Substantia nigra (tissue), 51 donors: ENCODE measurements at places on chromosomes 6 and 20.

- DNase-seq = no peak
These were observed 169.7 kb upstream of the SALL4 start for GRCh38 chr20:51972056-51972455.

- DNase-seq = no peak
These were observed 51.1 kb upstream of the SLC24A3 start for GRCh38 chr20:19161336-19161735.

- no peak for DNase-seq
These were observed 108.6 kb downstream of the OPN5 start for GRCh38 chr6:47890326-47890875.

DNA sequence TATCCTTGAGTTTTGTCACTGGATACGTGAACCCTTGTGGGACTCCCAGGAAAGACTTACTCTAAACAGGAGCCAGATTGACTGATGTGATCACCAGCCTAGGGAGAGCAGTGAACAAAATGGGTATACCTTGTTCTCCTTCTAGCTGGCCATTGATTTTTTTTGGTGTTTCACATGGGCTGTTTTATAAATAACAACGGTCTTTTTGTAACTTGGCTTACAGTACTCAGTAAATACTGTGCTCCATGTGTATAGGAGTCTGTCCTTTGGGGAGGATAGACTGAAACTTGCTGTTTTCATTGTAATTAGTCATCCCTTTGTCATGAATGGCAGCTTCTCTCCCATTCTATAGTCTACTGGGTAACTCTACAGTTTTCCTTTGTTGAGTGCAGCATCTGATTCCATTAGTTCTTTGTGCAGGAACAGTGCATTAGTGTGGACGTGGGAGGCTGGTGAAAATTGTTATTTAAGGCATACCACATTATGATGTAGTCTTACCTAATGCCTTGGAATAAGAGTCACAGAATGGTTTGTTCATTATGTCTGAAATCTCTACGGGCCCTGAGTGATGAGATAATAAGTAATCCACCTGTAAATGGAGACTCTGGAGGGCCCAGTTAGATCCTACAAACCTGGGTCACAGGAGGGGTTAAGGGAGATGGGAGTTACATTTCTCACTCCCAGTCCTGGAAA, 89.5 kb downstream of the TIAM2 start:
- no peak for DNase-seq

DNA sequence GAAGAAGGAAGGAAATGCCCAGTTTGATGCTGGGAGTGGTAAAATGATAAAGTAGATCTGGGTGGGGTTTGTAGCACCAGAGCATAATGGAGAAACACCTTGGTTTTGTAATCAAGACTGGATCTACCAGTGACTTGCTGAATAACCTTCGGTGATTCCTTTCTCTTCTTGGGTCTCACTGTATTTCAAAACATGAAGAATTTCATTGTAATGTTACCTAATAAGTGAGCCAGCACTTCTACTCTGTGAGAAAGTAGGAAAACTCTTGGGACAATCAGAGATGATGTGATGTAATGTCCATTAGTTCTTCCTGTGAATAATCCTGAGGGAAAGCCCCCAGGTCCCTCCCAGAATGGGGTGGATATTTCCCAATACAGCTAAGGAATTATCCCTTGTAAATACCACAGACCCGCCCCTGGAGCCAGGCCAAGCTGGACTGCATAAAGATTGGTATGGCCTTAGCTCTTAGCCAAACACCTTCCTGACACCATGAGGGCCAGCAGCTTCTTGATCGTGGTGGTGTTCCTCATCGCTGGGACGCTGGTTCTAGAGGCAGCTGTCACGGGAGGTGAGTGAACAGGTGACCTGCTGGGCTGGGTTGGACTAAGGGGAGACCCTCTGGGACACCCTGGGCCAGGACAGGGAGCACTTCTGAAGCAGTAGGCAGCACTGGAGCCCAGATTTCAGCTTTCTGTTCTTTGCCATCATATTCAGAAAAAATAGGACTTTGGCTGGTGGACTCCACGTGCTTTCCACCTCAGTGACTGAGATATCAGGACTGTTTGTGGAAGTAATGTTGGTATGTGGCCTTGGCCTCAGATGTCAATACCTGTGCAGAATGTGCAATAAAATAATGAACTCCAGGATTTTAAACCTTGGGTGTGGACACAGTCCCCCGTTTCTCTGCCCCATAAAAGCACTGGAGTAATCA, at the start of gene PI3:
PI3 (plus strand) TSS at position 469 of the 931 bp plus-strand sequence; CDS start at position 490, 21 bp downstream.
- no peak for DNase-seq

DNA sequence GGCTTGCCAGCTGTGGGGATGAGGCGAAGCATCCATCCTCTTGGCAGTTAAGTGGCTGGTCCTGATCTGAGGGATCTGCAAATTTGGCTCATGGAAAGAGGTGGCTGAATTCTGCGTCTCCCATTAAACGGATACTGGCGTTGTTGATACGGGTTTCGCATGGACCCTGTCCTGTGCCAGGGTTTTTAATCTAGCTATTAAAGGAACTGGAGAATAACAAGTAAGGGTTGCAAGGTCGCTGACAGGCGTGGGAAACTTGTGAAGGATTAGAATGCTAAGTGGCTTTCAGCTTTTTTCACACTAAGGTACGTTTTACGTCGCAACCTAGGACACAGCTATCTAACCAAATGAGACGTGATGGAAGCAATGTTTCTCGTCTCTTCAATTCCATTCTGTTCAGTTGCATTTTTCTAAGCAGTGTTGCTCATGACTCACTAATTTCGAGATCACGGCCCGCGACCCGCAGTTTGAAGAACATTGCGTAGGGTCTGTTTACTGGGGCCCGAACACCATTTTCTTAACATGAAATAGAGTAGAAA, 852 bp downstream of the GMNN start:
- no peak for DNase-seq

DNA sequence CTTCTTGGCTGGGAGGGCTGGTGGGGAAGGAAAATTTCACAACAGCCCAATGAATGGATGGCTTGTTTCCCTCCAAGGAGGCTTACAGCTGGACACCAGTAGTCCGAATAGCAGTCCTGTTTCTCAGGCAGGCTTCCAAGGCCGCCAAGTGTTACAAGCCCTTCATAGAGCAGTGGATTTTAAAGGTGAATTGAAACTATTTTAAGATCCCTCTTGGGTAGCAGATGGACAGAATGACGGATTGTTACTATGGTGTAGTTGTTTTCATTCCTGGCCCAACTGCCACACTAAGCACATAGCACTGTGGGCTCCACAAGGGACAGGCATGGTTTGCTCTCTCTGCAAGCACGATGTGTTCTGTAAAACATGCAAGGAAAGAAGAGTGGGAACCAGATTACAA, 203.3 kb upstream of the TAB2 start:
- no peak for DNase-seq

GRCh38 chr6:157585274-157586087, 204.5 kb downstream of the ZDHHC14 start:
- DNase-seq = no peak

DNA sequence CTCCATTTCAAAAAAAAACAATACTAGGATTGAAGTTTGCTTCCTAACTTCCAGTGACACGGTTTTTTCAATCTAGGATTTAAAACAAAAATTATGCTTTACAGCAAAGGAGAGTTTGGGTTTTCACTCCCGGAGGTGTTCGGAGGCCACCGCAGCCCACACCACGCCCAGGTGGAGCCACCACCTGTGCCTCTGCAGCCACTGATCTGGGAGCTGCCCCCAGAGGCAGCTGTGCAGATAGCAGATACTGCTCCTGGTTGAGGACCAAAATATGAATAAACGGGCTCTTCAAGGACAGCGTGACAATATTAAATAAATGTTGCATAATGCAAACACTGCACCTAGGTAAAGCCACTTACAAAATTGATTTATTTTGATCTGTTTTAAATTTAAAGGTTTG, 30.2 kb downstream of the DLL1 start:
- no peak for DNase-seq

GRCh38 chr20:48816282-48817205, 11.3 kb downstream of the PREX1 start:
- DNase-seq = no peak

DNA sequence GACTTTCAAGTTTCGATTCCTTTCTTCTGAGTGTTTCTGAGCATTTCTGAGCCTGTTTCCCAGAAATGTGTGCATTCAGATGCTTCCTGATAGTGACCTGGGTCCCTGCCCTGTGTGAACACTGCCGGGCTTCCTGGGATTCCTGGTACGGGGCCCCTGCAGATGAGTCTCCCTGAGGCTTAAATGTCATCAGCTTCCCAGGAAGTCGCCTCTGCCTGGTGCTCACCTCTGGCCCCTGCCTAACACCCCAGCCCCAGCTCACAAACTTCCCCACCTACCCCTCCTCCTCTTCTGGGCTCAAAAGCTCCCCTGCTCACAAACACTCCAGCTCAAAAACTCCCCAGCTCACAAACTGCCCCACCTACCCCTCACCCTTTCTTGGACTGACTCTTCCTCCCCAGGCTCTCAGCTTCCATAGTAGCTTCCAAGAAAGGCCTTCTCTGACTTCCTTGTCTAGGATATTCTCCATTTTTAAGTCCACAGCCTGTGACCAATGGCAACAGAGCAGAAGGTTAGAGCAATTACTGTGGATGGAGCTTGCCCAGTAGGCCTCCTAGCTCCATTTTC, 42.0 kb downstream of the TGM2 start:
- no peak for DNase-seq

DNA sequence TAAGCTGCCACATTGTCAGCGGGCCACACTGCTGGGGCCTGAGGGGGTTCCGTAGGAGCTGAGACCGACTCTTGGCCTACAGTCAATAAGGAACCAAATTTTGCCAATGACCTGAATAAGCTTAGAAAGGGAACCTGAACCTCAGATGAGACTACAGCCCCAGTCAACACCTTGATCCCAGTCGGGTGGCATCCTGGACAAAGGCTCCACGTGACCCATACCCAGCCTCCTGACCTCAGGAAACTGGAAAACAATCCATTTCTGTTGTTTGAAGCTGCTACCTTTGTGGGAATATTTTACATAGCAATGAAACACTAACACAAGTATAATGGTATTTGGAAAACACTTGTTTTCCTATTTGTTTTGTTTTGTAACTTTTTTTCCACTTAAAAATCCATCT, 179.9 kb upstream of the RALGAPA2 start:
- no peak for DNase-seq

GRCh38 chr6:168196385-168196860, 117.4 kb upstream of the FRMD1 start:
- DNase-seq = no peak

- DNase-seq = no peak
These were observed 87.6 kb upstream of the E2F3 start for GRCh38 chr6:20313960-20314530.
